ENCODE measurements at places on chromosomes 3 and 15.
A peak's percentile ranks its signal among the peaks of the same experiment; 100 is the strongest.

DNA sequence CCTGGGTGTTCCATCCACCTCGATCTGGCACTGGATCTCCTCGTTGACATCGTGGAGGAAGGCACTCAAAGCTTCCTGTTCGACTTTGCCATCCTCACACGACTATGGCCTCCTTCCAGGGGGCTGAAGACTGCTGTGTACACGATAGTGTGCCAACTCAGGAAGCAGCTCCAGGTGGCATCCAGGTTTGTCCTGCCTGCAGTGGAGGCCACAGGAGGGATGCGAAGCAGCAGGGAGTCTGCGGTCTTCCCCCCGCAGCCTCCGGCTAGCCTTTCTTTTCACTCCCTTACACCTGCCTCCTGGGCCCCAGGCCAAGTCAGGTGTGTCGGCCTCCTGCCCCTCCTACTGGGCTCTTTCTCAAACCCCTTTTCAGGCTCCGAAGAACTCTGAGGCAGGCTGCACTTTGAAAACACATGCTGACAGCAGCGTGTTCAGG, 32.2 kb downstream of the SYNM start:
- DNase-seq: no peak
- no peaks in the 10 kb centered on the region for H3K36me3 ChIP-seq
- no peaks in the 10 kb centered on the region for H3K27me3 ChIP-seq
- no peak overlapping the region for H3K27ac ChIP-seq
- H3K4me1 ChIP-seq: peaks cover 9% of the 10 kb centered on the region
- H3K4me3 ChIP-seq: no peak overlapping the region

- peaks cover 28% of the 10 kb centered on the region for H3K4me1 ChIP-seq
- no peaks in the 10 kb centered on the region for H3K27me3 ChIP-seq
- H3K4me3 ChIP-seq: no peak overlapping the region
Observed at GRCh38 chr15:29813009-29813408, 9.3 kb downstream of the TJP1 start.

GRCh38 chr15:47422881-47423665, 294.2 kb upstream of the SEMA6D start:
- DNase-seq: no peak
- no peak overlapping the region for H3K4me3 ChIP-seq
- peaks cover 4% of the 10 kb centered on the region for H3K4me1 ChIP-seq
- H3K27me3 ChIP-seq: no peaks in the 10 kb centered on the region
- no peak overlapping the region for H3K27ac ChIP-seq

GRCh38 chr3:138180375-138181029, 5.8 kb upstream of the DBR1 start:
- H3K27me3 ChIP-seq: no peaks in the 10 kb centered on the region
- no peak overlapping the region for H3K27ac ChIP-seq
- DNase-seq: peak; percentile 18
- H3K36me3 ChIP-seq: no peaks in the 10 kb centered on the region
- no peaks in the 10 kb centered on the region for H3K4me1 ChIP-seq
- no peak overlapping the region for H3K4me3 ChIP-seq

- H3K27ac ChIP-seq: peak overlapping the region; percentile 95
- no peak overlapping the region for H3K4me3 ChIP-seq
- no peak for DNase-seq
- H3K27me3 ChIP-seq: no peaks in the 10 kb centered on the region
Observed at GRCh38 chr3:123735456-123735855, 148.7 kb downstream of the MYLK start.

DNA sequence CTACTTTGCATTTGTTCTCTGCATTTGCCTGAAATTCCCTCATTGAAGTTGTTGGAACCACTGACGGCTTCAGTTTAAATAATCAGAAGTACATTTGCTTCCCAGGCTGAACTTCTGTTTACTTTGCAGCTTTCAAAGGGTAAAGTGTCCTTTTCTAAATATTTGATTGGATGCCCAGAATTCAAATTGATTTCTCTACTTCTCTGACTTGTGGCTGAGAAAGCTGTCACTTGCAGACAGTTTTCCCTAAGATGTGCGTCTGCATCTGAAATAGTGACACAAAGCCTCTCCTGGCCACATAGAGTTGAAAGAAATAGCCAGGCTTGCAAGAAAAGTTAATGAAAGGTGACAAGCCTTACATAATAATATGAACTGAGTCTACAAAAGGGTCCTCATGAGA, 299.6 kb downstream of the THSD4 start:
- H3K4me1 ChIP-seq: no peaks in the 10 kb centered on the region
- H3K27me3 ChIP-seq: no peaks in the 10 kb centered on the region
- H3K27ac ChIP-seq: no peak overlapping the region
- no peak for DNase-seq
- no peaks in the 10 kb centered on the region for H3K36me3 ChIP-seq
- H3K4me3 ChIP-seq: no peak overlapping the region

GRCh38 chr15:95684693-95685115, 645.8 kb upstream of the NR2F2 start:
- peak; percentile 85 for DNase-seq
- H3K4me3 ChIP-seq: no peak overlapping the region
- no peaks in the 10 kb centered on the region for H3K27me3 ChIP-seq
- peaks cover 4% of the 10 kb centered on the region for H3K4me1 ChIP-seq

GRCh38 chr3:11591391-11592282, 52.1 kb downstream of the VGLL4 start:
- H3K4me1 ChIP-seq: peaks cover 46% of the 10 kb centered on the region
- no peaks in the 10 kb centered on the region for H3K27me3 ChIP-seq
- DNase-seq: peak; percentile 93
- H3K27ac ChIP-seq: peak overlapping the region; percentile 94

GRCh38 chr3:81851176-81851575, 89.7 kb upstream of the GBE1 start:
- H3K27me3 ChIP-seq: no peaks in the 10 kb centered on the region
- no peak overlapping the region for H3K27ac ChIP-seq
- DNase-seq: no peak
- no peaks in the 10 kb centered on the region for H3K4me1 ChIP-seq
- no peaks in the 10 kb centered on the region for H3K36me3 ChIP-seq

GRCh38 chr15:65987100-65987499, 117.8 kb downstream of the RAB11A start:
- no peak overlapping the region for H3K27ac ChIP-seq
- no peak overlapping the region for H3K4me3 ChIP-seq

DNA sequence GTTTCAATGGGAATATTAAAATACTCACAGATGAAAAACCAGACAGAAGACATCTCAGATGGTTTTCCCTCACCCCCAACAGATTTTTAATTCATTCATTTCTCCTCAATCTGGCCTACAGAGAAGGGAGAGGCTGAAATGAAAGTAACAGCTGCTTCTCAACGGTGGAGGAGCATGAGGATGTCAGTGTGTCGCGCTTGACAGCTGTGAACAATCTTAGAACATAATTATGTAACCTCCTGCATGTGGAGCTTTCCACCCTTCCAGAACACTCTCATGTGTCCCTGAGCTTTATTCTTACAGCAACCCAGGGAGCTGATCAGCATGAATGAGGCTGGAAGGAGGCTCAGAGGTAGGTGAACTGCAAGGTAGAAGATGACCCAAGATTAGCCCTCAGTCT, 52.7 kb downstream of the MB21D2 start:
- no peaks in the 10 kb centered on the region for H3K27me3 ChIP-seq
- H3K27ac ChIP-seq: no peak overlapping the region
- DNase-seq: no peak

DNA sequence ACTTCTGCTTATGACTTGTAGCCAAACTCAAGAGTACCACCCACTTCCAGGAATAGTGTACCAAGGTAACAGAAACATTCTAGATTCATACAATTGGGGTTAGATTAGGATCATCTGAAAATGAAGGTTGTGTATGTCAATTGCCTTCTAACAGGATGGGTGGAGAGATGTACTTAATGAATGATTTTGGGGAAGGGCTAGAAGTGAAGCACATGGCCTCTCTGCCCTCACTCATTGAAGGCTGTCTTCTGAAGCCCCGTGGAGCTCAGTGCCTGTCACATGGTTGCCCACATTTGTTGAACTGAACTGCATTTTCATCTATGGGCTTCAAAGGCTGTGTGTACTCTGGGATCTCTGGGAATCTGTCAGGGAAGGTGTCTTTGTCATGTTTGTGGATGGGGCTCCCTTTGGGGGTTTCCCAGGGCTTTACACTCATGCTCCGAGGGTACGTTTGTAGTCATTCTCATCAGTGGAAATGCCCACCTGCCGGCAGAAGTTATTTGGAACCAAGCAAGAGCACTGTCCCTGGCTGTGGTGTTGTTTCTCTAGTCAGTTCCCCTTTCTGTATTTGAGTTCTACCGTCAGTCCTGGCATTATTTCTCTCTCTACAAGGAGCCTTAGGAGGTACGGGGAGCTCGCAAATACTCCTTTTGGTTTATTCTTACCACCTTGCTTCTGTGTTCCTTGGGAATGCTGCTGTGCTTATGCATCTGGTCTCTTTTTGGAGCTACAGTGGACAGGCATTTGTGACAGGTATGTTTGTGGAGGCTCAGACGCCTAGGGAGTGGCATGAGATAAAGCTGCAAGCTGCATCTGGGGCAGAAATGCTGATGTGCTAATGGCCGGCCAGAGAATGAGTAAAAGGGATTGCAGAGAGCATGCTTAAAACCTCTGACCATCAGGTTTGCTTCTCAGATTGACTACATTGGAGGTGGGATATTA, 22.4 kb downstream of the CD86 start:
- DNase-seq: no peak
- no peaks in the 10 kb centered on the region for H3K27me3 ChIP-seq
- H3K4me1 ChIP-seq: no peaks in the 10 kb centered on the region
- no peaks in the 10 kb centered on the region for H3K36me3 ChIP-seq

DNA sequence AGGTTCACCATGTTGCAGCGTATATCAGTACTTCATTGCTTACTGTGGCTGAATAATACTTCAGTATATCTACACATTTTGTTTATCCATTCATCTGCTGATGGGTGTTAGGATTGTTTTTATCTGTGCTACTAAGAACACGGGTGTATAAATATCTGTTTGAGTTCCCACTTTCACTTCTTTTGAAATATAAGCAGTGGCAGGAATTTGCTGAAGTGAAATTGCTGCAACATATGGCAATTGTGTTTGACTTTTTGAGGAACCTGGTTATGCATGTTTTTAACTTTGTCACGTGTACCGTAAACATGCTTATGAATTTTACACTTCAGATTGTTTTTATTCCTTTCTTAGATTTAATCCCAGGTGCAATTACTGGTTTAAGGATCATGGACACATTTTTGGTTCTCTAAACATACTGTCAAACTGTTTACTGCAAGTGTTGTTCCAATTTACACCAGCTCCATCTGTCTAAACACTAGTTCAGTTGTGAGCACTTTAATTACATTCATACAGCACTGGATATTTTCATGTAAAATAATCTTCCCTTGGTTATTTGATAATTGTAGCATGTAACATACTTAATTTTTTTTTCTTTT, 23.1 kb downstream of the TRAK1 start:
- H3K4me3 ChIP-seq: no peak overlapping the region
- DNase-seq: no peak
- H3K27me3 ChIP-seq: no peaks in the 10 kb centered on the region
- no peaks in the 10 kb centered on the region for H3K36me3 ChIP-seq

DNA sequence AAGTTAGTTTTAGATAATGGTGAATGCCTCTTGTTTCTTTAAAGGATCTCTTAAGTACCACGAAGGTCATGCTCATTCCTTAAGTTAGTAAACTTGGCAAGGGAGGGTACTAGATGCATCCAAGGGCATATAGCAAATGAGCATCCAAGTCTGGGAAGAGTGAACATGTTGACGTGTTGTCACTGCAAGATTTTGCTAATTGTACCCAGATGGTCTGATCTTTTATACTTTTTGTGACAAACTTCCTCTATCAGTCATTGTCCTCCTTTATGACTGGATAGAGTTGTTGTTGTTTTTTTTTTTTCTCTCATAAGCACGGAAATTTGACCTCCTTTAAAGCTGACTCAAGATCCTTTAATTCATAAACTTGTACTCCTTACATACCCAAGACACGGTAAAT, 121.3 kb downstream of the CHST2 start:
- no peak overlapping the region for H3K27ac ChIP-seq
- no peaks in the 10 kb centered on the region for H3K36me3 ChIP-seq
- peaks cover 22% of the 10 kb centered on the region for H3K4me1 ChIP-seq
- H3K27me3 ChIP-seq: no peaks in the 10 kb centered on the region
- H3K4me3 ChIP-seq: no peak overlapping the region

DNA sequence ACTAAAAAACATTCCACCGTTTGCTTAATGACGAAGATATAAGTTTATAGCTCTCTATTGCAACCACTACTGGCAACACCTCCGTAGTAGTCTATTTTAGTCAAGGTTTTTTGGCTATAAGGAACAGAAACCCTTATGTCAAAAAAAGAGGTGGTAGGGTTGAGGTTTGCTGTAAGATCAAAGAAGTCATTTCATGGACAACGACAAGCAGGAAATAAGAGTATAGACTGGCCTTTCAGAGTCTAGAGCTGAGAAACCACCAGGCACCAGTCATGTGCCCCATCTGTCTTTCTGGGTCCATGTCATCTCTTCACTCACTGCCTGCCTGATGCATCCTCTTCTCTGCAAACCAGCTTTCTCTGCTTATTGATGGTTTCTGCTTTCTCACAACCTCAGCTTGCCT, 42.7 kb downstream of the THBS1 start:
- peaks cover 18% of the 10 kb centered on the region for H3K4me1 ChIP-seq
- H3K4me3 ChIP-seq: no peak overlapping the region
- H3K27me3 ChIP-seq: no peaks in the 10 kb centered on the region
- H3K36me3 ChIP-seq: no peaks in the 10 kb centered on the region

- no peak overlapping the region for H3K27ac ChIP-seq
- H3K27me3 ChIP-seq: no peaks in the 10 kb centered on the region
- DNase-seq: peak; percentile 10
- H3K4me3 ChIP-seq: no peak overlapping the region
Observed at GRCh38 chr3:111392894-111393398, 149.1 kb upstream of the CD96 start.

DNA sequence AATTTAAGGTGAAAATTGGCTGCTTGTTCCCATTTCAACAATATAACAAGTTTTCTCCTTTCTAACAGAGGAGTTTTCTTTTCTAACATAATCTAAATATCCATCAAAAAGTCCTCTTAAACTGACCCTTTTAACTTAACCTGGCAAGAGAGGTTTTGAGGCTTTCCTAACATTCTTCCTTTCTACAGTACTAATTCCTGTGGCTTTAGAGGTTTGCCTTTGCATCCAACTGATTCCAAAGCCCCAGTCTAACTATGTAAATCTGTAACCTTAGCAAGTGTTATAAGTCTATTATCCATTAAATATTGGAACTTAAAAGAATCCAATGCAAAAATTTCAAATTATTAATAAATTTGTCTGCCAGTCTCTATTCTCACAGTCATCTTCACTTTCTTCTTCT, 134.1 kb downstream of the ISL2 start:
- H3K27me3 ChIP-seq: no peaks in the 10 kb centered on the region
- H3K4me1 ChIP-seq: peaks cover 6% of the 10 kb centered on the region
- peak; percentile 78 for DNase-seq
- H3K36me3 ChIP-seq: no peaks in the 10 kb centered on the region

- H3K36me3 ChIP-seq: no peaks in the 10 kb centered on the region
- no peak overlapping the region for H3K27ac ChIP-seq
- DNase-seq: no peak
- H3K4me1 ChIP-seq: no peaks in the 10 kb centered on the region
- H3K4me3 ChIP-seq: no peak overlapping the region
Observed at GRCh38 chr15:65201918-65202317, 9.4 kb downstream of the CILP start.
